Stimulated activated CD4-positive, alpha-beta T cell treated with anti-CD3 and anti-CD28 coated beads, Interleukin-1b, Interleukin-23, amount 100 ng/mL, for 1 hour (primary cell): ENCODE measurements at places on chromosomes 12 and 14.

GRCh38 chr14:54257424-54257823 lies 139.4 kb upstream of the CDKN3 start:
- DNase-seq, result no peak

DNA sequence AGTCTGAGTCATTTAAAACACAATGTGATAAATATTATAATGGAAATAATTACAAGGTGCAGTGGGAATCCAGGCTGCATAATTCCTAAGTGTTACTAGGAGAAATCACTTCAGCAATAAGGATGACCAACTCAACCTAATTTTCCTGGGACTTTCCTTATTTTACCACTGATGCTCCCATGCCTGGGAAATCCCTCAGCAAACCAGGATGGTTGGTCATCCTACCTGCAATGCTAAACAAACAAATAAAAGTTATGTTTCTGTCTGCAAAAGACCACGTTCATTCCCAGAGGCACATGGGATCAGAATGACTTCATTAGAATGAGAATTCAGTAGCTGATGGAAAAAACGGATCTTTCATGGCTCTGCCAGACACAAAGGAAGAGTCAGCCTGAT lies 130.8 kb upstream of the RAP1B start:
- no peak for DNase-seq

DNA sequence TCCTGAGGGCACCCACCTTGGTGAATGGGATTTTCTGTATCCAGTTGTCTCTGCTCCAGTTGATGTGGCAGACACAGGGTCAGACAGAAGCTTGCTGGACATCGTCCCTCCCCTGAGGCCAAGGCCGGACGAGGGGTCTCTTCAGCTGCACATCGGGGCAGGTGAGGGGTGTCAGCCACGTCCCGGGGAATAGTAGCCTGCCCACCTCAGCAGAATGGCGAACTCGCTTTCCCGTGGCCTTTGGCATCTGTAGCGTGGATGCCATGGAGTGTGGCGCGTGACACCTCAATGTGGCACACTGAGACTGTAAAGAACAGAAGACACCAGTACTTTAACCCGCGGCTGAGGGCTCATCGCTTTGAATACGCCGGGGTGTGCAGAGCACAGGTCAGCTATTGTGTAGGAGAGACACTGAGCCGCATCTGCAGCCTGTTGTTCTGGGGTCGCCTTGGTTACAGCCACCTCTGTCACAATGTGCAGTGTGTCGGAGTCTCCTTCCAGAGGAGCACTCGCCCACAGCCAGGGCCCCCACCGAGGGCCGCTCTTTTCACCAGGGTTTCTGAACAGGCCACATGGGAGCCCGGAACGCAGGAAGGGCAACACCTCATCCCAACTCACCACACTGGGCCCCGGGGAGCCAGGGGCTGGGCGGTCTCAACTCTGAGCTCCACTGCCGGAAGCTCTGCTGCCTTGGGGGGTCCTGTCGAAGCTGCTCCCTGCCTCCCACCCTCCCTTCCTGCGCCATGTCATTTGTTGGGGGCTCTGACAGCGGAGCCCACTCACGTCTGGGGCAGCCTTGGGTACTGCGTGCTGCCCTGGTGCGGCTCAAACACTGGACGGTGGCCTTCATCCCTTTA lies 77.0 kb downstream of the ADGRD1 start:
- no peak for DNase-seq

DNA sequence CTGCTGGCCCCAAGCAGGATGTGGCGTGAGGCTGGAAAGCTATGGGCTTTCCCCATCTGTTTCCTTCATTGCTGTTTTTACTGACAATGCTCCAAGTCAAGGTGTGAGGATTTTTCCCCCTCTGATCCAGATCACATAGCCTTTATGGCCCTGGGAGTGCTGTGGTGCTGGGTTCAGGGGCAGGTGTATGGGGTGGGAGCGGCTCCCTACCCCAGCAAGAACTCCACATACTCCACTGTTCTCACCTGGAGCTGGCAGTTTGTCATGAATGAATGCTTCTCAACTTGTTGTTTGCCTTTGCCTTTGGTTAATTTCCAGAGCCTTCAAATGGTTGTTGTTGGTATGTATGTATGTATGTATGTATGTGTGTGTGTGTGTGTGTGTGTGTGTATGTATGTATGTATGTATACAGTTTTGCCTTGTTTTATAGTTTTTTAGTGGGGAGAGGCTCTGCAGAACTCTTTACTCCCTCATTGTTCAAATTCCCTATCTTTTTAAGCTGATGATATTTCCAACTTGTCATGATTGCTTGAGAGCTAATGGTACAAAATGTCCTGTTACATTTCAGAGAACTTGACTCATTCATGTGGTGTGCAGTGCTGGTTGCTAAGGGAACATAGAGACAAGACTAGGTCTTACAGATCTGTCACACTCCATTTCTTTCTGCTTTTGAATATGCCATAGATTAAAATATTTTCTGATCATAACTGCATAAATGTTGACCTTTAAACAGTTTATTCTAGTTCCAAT lies 36.6 kb upstream of the ASPG start:
- no peak for DNase-seq

DNA sequence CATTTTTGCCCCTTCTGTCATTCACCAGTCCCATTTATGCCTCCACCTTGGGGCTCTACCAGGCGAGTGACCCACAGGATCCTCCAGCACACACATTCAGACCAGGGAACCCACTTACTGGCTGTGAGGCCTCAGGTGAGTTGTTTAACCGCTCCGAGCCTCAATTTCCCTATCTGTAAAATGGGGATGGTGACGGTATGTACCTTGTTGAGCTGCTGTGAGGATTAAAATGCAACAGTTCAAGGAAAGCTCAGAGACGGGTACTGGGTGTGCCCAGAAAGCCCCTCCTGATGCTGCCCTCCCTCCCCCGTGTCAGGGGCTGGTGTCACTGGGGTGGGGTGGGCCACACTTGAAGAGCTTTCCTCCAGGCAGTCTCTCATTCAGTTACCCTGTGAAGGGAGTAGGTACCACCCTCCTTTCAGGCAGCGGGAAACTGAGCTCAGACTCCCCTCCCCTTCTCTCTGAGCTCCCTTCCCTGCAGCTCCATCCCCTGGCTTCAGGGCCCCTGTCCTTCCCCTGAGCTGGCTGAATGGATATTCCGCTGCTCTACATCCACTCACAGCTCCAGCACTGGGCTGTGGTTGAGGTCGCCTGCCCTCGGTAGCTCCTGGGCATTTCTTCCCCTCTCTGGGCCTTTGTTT lies 1.4 kb upstream of the SERPINA1 start:
- DNase-seq, result no peak

DNA sequence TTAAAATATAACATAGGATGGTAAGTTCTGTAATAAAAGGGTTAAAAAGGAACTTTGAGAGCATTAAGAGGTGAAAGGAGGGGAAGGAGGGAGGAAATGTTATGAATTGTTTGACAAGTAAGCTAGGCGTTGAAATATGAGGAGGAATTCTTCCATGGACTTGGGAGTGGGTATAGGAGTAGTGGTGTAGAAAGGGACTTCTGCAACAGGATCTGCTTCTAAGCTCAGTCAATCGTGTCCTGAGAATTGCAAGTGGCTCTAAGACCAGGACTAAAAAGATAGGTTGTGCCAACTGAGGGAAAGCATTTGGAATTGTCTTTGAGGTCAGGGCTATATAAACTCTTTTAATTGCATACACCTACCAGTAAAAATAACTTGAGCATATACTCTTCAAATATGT lies 74.1 kb upstream of the SLC38A2 start:
- DNase-seq, result no peak

- no peak for DNase-seq
Observed at GRCh38 chr12:76441016-76441415, 92.8 kb upstream of the BBS10 start.
